G401 (cell line): ENCODE measurements at places on chromosomes 16 and 17.

GRCh38 chr16:82016964-82017363, 5.7 kb upstream of the SDR42E1 start:
- no peak for DNase-seq

- peak; percentile 37 for DNase-seq
Observed at GRCh38 chr17:948284-948852, 31.2 kb downstream of the NXN start.

- no peak for DNase-seq
Observed at GRCh38 chr17:63445571-63445953, 544 bp downstream of the CYB561 start.

DNA sequence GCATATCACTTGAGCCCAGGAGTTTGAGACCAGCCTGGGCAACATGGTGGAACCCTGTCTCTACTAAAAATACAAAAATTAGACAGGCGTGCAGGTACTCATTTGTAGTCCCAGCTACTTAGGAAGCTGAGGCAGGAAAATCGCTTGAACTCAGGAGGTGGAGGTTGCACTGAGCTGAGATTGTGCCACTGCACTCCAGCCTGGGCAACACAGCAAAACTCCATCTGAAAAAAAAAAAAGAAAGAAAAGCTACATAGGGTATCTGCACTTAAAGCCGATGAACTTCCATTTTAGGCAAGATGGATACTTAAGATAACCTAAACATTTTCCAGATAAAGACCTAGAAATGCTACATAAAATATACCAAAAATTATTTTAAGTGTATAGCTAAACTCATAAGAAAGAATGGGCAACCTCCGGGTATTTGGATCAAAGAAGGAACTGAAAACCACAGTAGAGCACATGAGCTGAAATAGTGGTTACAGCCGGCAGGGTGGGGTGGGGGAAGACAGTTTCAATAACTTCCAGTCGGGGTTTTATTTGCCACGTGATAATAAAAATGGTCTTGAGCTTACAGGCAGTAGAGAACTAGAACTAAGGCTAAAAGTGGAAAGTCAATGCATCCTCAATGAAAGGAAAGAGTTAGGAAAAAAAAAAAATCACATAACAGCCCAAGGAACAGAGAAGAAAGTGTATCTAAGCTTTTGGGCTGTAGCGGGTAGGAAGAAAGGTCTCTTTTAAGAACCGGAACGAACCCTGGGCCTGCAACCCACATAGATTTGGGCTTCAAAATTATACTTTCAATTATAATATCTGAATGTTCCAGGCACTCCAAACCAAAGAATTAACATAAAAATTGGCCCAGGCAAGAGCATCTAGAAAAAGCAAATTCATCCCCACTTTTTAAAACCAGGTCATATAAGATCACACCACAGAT, 53.1 kb downstream of the CFDP1 start:
- DNase-seq: no peak

GRCh38 chr17:76678330-76678729, 32.4 kb downstream of the MXRA7 start:
- no peak for DNase-seq

GRCh38 chr17:55652825-55653224, 69.8 kb downstream of the TMEM100 start:
- DNase-seq: no peak

- peak; percentile 23 for DNase-seq
Observed at GRCh38 chr17:4945176-4945943, 3.0 kb downstream of the PFN1 start.

- no peak for DNase-seq
Observed at GRCh38 chr16:66623755-66624154, 19.3 kb downstream of the CMTM3 start.

- DNase-seq: no peak
Observed at GRCh38 chr17:19517699-19518098, 16.0 kb upstream of the SLC47A1 start.

- DNase-seq: no peak
Observed at GRCh38 chr17:64003526-64004121, 5.5 kb downstream of the PRR29 start.

DNA sequence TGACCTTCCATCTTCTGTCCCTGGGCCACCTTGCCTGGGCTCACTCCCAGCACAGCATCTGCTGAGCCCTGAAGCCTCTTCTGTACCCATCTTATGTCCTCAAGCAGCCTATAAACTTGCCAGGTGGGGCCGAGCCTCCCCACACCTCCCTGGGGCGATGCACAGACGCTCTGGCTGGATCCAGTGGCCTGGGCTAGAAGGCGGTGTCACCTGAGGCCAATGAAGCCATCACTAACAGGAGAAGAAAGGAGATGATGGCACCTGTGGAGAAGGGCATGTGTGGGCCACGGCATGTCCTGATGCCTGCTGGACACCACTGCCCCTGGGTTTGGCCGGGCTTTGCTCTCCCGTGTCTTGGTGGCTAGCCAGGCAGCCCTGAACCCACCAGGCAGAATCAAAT, 45.5 kb downstream of the PEMT start:
- DNase-seq: peak; percentile 96

GRCh38 chr17:62637809-62638208, 10.3 kb downstream of the MRC2 start:
- DNase-seq: no peak

DNA sequence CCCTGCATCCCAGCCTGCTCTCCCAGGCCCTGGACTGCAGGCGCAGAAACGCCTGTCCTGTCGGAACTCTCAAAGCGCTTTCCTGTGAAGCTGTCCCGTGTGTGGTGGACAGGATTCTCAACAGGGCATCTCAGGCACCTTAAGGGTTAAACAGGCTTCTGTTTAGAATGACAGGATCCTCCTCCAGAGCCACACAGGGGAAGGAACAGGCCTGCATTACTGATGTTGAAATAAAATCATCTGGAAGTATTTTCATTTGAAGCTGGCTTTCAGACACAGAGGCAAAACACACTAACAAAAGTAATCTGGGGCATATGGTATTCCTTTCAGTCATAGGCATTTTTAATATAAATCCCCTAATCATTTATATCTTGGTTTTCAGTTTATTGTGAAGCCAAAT, 7.4 kb downstream of the HS3ST3A1 start:
- no peak for DNase-seq

DNA sequence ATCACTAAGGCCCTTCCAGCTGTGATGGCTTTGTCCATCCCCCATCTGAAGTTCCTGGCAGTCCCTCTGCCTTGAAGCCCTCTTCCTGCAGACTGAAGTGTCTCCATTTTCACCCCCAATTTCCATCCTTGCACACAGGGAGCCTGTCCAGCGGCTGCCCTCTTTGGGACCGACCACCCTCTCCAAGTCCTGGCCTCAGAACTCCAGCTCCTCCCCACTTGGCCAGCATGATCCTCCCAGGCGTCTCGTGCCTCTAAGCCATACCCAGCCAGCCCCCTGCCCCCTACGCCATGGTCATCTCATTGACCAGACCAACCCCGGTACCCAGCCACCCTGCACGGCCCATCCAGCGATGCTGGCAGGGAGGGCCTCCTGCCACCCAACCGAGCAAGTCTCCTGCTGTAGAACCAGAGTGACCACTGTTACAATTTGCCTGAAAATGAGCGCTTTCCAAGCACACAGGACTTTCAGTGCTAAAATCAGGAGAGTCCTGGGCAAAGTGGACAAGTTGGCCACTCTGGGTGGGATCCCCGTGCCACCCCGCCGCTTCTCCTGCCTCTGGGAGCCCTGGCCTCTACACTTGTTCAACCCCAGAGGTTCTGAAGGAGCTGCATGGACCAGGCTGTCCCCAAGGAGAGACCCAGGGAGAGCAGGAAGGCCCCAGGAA, 362.0 kb downstream of the SEC14L1 start:
- DNase-seq: no peak

GRCh38 chr17:59378675-59379074, 47.2 kb downstream of the YPEL2 start:
- DNase-seq: no peak

DNA sequence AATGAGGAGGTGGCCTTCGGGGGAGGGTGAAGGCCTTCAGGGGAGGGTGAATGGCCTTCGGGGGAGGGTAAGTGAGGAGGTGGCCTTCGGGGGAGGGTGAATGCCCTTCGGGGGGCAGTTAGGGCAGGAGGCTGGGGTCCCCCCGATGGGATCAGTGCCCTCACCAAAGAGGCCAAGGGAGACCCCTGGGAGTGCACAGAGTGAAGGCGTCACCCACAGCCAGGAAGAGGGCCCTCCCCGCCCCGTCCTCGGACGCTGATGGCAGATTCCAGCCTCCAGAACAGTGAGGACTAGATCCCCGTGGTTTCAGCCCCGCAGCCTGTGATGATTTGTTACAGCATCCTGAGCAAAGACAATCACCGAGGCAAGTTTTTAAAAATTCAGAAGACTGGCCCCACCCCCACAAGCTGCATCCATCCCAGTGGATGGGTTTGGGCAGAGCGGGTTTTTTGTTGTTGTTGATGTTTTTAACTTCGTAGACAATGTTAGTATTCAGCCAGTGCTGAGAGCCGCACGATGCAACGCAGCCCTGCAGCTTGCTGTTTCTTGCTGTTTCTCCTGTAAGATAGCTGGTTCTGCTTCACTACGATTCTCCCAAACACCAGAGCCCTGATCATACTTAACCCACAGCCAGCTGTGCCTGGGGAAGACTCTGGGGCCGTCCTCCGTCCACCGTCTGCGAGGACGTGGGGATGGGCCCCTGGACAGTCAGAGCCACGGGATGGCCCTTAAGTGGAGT, 40.7 kb upstream of the CBFA2T3 start:
- no peak for DNase-seq

GRCh38 chr17:8693328-8693727, 51.3 kb downstream of the CCDC42 start:
- no peak for DNase-seq

DNA sequence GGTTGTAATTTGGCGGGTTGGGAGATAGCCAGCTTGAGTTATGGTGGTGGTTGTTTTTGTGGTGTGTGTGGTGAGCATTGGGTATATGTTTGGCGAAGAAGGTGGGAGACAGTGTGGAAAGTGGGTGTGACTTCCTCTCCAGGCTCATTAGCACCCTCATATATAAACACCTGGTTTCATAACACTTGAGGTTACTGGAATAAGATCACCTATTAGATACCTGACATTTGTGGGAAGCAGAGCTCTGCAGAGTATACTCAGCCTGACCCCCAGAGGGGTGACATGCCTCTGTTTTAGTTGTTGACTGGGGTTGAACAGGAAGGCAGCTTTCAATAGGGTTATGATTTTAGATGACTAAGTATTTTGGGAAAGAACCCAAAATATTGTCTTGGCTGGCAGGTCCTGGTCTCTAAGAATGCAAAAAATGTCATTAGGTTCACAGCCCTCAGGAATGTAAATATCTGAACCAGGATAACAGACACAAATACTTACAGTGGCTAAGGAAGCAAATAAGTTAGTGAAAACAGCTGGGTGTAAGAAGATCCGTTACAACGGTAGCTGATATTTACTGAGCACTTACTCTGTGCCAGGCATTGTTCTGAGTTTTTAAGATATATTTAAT, 18.3 kb upstream of the EFCAB13 start:
- no peak for DNase-seq

- peak; percentile 2 for DNase-seq
Observed at GRCh38 chr17:3502466-3502865, 26.7 kb downstream of the ASPA start.

- DNase-seq: peak; percentile 84
Observed at GRCh38 chr16:4614571-4615383, at the start of gene UBALD1. Gene UBALD1, minus strand, starts transcription at chr16:4614888. Its CDS starts 91 bp downstream, at chr16:4614797.

GRCh38 chr16:58051821-58052603, 26.5 kb downstream of the MMP15 start:
- DNase-seq: no peak

GRCh38 chr16:12869698-12870427, 31.5 kb upstream of the SHISA9 start:
- no peak for DNase-seq

DNA sequence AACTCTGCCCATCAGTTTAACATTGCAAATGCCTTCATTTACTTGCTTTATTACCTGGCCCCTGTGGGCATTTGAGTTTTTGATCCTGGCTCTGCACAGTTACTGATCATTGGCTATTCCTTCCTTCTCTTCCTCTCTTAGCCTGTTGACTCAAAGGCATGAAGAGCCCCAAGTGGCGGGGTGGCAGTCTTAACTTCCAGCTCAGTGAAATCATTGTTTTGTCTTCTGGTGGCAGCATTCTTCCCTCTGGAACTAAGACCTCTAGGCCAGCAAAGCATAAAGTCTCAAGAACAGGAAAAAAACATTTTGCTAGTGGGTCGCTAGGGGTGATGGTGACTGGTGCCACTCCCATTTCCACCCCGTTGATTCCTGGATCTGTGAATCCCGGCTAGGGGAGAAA, 52.3 kb upstream of the MRTFB start:
- no peak for DNase-seq

- no peak for DNase-seq
Observed at GRCh38 chr17:78585006-78585630, 7.9 kb upstream of the DNAH17 start.

DNA sequence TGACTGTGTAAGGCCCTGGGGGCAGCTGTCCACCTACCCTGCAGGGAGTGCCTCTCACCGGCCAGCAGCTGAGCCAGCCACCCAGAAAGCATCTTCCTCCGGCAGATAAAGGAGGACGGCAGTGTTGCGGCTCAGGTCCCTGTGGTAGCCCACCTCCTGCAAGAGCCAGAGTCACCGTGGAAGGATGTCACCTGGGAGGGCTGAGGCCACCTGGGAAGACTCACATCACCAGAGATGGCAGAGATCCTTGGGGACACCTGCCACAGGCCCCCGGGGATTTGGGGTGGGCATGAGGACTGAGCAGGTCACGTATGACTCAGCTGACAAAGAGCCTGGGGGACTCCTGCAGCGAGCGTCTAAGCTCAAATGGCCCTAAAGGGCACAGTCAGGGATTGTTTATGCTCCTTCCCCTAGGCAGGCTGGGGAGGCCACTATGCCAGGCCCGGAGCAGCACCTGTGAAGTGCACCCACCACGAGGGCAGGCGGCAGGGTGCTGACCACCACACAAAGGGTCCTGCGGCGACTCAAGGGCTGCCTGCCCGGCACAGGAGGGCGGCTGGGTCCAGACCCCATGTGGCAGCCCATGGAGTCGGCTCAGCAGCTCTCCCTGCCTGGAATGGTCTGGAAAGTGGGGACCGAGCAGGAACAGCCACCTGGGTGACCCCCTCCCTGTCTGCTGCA, 44.1 kb downstream of the TNFRSF13B start:
- no peak for DNase-seq

DNA sequence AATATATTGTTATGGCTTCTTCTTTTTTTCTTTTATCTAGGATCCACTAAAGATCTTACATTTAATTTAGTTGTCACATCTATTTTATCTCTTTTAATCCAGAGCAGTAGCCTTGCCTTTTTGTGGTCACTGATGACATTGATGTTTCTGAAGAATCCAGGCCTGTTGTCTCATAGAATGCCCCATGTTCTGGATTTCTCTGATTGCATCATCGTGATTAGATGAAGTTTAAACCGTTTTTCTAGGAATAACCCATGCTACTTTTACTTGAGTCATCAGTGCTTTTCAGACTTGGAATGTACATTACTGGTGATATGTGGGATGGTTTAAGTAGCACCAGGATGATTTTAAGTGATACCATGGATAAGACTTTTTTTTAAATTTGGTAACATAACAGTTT, 106.4 kb upstream of the CES5A start:
- no peak for DNase-seq

GRCh38 chr16:88614818-88615580, 23.4 kb upstream of the IL17C start:
- peak; percentile 87 for DNase-seq

- no peak for DNase-seq
Observed at GRCh38 chr16:46973996-46974324, 486 bp upstream of the DNAJA2 start.
